Stimulated activated naive CD8-positive, alpha-beta T cell treated with anti-CD3 and anti-CD28 coated beads, Interleukin-15, Interleukin-2, amounts not matched to agents 100 U/mL and 50 U/mL, for 24 hours (primary cell): ENCODE measurements at places on chromosomes 4 and X.
A peak's percentile ranks its signal among the peaks of the same experiment; 100 is the strongest.

- DNase-seq: no peak
These were observed 19.4 kb downstream of the SH3TC1 start for GRCh38 chr4:8218371-8219031.

GRCh38 chr4:140343303-140343702 lies 30.1 kb upstream of the SCOC start:
- no peak for DNase-seq

DNA sequence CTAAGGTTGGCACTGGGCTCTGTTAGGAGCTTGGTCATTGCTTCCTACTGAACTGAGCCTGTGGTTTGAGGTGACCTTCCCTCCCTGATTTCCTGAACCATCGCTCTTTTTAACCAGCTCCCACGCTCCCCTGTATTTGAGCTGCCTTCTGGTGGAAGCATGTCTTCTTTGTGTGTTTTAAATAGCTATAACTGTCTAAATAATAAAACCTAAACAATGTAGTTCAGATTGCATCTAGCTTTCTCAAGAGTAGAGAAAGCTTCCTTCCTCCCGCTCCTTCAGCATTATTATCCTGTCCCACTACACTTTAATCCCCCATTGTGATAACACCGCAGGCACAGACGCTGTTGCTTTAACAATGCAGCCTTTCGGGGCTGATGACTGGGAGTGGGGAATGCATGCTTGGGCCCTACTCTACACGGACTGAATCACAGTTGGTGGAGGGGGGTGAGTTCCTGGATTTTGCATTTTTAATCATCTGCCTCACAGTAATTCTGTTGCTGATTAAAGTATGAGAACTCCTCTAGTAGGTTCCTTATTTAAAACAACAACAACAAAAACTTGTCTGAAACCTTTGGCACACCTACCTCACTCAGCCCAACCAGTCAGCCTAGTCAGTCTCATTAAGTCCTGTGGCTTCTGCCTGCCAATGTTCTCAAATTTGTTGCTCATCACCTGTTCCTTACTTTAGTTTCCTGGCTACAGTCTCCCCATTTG lies 6.6 kb downstream of the SMS start:
- DNase-seq: no peak

GRCh38 chr4:48243887-48244286 lies 25.8 kb downstream of the TEC start:
- DNase-seq: no peak

GRCh38 chr4:119268466-119268865 lies 53.5 kb downstream of the FABP2 start:
- no peak for DNase-seq

- no peak for DNase-seq
These were observed 1323.1 kb downstream of the ADGRL3 start for GRCh38 chr4:62523256-62523655.

DNA sequence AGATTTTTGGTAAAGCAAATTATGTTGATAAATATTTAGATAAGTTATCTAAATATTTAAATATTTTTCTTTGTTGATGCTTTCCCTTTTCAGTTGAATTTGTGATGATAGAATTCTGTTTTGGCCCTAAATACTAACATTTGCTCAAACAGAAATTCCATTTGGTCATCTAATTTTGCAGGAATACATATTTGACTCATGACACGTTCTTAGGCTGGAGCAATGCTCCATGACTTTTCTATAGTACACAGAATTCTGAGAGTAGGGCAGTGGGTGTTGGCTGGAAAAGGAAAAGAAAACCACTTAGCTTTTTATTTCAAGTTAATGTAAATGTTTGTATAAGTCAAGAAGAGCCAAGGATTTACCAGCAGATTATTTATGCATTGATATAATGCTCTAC lies 58.6 kb upstream of the GK2 start:
- DNase-seq: no peak

- DNase-seq: no peak
These were observed 13.3 kb downstream of the OFD1 start for GRCh38 chrX:13747836-13748235.

DNA sequence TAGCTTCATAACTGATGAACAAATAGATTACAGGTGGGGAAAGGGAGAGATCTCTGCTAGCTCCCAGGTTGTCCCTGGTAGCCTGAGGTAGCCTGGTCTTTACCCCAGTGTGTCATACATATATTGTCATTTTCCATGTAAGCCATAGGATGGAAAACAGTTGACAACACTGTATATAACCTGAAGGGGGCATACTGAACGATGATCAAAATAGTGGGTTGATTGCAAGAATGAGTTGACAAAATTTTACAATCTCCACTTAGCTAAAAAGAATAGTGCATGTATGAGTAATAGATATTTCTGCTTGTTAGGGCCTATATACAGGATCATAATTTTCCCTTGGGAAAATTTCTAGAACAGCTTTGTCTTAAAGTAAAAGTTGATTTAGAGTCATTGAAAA lies 304.1 kb upstream of the HAND2 start:
- no peak for DNase-seq

DNA sequence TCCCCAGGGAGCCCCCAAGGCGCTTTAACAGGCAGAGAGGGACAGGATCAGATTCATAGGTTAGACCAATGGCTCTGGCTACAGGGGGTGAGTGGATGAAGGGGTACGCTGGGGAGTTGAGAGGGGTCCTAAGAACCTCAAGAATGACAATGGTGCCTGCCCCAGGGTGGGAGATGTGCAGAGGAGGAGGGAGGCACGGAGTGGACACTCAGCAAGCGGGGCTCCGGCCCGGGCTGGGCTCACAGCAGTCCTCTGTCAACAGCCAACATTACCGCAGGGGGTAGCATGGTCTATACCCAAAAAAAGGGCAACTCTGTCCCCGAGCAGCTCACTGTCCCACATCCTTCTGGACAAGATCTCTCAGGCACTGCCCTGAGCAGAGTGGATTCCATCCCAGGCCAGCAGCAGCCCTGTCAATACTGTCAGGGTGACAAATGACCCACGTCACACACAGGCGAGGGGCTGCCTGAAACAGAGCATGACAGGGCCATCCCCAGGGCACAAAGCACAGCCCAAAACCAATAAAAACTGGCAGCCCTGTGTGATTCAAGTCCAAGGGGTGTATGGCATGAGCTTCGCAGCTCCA lies 47.7 kb upstream of the PPP2R2C start:
- no peak for DNase-seq

GRCh38 chrX:150868625-150869024 lies 29.8 kb downstream of the CD99L2 start:
- no peak for DNase-seq

DNA sequence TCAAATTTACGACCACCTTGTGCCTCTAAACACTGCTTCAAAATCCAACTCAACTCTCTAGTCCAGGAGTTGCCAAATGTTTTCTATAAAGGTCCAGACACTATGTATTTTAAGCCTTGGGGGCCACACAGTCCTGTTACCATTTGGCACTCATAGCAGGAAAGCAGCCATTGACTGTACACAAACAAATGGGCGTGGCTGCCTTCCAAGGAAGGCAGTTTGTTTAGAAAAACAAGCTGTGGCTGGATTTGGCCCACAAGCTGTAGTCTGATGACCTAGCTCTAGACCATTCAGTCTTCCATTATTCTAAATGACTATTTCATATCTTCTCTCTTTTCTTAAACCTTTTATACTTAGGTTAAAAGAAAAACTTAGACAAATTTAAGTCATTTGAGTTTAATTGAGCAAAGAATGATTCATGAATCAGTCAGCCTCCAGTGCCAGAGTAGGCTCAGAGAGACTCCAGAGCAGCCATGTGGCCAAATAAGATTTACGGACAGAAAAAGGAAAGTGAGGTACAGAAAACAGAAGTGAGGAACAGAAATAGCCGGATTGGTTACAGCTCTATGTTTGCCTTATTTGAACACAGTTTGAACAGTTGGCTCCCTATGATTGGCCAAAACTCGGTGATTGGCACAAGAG lies 825.8 kb upstream of the LCORL start:
- DNase-seq: no peak

- no peak for DNase-seq
These were observed at the start of gene DRD5 for GRCh38 chr4:9781343-9782135. TSS of gene DRD5 (plus strand) at chr4:9781634. CDS start at chr4:9782030, 396 bp downstream.

DNA sequence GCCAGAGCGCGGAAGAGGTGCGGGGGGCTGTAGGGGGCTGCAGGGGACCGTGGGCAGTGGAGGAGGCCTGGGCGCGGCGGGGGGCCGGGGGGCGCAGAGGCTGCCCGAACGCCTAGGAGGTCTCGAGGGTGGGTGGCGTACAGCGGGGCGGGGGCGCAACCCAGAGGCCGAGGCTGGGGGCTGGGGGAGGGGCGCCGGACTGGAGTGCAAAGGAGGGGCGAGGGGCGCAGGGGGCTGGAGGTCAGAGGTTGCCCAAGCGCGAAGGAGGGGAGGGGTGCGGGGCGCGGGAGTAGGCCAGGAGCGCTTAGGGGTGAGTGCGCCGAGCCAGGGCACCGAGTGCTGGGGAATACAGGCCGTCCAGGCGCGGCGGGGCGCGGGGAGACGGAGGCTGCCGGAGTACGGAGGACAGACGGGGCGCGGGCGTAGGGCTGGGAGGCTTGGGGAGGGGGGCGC lies 255 bp downstream of the GYG2 start:
- no peak for DNase-seq

GRCh38 chr4:17347445-17347844 lies 164.4 kb downstream of the QDPR start:
- DNase-seq: peak; percentile 22
